T-cell (primary cell): ENCODE measurements at places on chromosomes 2 and 18.

DNA sequence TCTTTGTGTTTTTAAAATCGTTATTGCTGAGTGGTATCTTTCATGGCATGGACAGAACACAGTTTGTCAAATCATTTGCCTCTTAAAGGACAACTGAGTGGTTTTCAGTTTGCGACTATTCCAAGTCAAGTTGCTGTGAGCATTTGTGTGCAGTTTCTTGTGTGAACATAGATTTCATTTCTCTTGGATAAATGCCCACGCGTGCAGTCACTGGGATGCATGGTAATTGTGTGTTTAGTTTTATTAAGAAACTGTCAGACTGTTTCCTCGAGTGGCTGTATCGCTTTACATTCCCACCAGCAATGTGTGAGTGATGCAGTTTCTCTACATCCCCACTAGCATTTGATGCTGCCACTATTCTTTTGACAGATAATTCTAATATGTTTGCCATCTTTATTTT, 154.0 kb upstream of the ARL4C start:
- no peak for DNase-seq

- peak; percentile 34 for DNase-seq
Measured at GRCh38 chr2:112985090-112985489, 7.3 kb downstream of the IL36G start.

DNA sequence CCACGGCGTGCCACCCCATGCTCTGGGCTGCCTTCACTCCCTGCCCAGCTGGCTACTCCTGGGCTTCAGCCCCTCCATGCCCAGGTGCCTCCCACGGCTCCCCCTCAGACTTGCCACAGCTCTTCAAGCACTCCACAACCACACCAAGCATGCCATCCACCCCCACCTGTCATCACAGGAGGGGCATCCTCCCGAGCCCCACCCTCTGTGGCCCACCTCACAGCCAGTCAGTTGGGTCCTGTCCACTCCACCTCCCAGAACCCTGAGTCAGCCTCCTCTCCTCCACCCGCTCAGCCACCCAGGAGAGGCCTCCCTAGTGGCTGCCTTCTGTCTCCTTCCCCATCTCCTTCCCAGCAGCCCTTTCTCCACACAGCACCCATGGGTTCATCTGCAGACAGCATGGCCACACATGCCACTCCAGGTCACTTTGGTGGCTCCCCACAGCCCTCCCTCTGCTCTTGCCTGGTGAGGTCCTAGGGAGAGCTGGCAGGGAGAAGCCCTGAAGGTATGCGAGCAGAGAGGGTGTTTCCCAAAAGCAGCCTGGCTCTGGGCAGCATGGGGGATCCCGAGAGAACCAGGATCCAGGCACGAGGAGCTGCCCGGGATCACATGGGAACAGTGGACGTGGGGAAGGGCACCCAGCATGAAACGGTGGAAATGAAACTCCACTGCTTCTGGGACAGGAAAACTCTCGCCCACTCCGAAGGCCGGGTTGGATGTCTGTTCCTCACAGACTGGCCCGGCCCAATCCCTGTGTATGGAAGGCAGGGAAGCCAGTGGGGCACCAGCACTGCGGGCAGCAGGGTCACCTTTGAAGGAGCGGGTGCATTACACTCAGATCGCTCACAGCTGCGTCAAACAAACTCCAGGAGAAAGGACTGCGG, 2.7 kb downstream of the LIMS2 start:
- no peak for DNase-seq

GRCh38 chr2:28637066-28638047, 114.3 kb upstream of the PPP1CB start:
- no peak for DNase-seq

DNA sequence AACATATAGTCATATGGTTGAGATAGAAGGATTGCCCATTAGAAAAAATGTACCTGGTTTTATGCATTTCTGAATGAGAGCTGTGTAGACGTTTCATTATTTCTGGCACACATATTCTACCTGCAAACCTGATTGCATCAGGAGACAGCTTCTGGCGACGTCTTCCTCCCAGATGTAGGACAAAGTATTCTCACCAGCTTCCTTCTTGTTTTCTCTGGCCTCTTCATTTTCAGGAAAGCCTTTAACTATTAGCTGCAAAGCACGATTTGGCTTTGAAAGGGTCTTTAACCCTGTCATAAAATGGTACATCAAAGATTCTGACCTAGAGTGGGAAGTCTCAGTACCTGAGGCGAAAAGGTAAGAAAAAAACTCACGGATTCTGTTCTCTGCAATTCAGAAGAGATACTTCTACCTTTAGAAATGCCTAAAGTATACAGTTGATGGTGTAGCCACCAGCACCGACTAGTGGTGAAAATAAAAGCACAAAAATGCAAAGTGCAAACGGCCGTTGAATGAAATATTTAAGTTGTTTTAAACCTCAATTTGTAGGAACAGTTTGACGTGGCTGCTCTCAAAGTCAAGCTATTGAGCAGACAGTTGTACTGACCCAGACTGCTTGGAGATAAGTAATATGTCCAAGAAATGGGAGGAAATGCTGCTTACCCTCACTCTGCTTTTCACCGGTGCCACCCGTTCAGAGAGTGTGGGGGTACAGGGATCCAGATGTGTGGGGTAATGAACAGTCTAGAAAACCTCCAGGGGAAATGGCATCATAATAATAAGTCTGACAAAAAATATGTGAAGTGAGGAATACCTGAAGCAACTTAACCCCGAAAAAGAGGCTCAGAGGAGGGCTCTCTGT, 20.2 kb downstream of the IL18RAP start:
- DNase-seq = peak; percentile 41

DNA sequence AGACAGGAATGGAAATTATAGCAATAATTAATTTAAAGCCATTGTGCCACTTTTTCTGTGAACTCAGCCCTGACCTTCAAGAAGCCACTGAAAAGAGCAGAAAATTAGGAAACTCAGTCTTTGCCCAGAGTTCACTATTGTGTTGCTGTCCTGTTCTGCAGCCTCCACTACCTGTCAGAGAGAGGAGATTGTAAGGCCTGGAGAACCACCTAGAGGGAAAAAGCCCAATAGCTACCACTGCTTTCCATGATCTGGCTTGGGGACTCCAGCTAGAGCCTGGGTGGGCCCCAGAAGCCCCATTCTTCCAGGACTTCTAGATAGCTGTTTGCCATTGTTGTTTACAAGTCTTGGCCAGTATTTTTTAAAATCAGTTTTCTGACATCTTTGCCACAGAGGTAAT, 176.1 kb upstream of the KLF7 start:
- no peak for DNase-seq

GRCh38 chr2:9330612-9331270, 92.6 kb downstream of the ITGB1BP1 start:
- DNase-seq = no peak
